H4 (cell line): ENCODE measurements at places on chromosomes 2 and 18.

DNA sequence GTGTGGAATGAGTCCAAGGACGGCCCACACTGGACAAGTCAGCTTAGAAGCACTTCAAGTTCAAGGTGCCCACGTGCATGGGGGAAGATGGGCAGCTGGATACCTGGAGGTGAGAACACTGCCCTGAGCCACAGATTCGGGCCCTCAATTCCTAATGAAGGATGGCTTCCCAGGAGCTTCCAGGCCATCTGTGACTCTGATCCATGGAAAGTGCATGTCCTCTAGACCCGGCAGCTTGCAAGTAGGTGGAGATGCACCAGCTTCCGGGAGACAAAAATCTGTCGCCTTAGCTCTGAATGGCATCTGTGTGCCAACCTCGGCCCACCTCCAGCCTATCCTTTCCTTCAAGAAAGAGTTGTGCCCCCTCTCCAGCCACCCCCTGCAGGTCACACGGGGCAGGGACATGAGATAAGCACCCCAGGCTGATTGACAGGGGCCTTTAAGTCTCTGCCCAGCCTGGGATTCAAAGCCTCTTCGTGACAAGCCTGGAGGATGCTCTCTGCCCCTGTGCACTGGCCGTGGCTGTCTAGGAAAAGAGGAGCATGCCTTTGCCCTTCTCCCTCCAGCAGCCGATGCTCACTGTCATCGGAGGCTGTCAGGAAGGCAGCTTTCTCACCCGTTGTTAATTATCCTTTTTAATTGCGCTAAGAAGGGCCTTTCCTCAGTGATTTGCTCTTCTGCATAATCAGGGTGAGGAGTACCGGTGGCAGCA lies 65.5 kb downstream of the BIN1 start:
- DNase-seq = no peak

DNA sequence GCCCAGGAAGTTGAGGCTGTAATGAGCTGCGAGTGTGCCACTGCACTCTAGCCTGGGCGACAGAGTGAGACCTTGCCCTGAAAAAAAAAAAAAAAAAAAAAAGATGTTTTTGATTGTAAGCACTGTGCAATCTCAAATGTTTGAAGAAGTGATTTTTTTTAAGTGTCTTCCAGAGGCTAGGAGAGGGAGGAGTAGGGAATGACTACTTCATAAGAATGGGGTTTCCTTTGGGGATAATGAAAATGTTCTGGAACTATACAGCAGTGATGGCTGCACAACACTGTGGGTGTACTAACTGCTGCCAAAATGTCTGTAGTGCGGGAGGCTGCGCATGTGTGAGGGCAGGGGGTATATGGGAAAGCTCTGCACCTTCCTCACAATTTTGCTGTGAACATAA lies 83.7 kb downstream of the MCFD2 start:
- DNase-seq = no peak

DNA sequence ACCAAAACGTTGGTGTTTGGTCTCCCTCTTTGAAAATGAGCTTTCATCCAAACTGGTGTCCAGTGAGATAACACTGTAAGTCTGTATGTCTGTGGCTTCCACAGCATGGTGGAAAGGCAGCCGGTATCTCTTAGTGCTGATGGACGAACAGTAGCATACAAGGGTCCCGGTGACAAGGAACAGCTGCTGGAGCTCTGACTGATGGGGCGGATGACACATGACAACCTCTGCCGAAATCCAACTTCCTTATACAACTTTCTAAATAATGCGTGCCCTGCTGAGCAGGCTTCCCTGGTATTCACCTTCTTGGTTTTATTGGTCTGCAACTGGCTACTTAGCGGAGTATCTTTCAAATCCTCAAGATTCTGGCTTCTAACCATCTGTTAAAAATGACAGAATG lies 216.2 kb downstream of the SRBD1 start:
- no peak for DNase-seq

DNA sequence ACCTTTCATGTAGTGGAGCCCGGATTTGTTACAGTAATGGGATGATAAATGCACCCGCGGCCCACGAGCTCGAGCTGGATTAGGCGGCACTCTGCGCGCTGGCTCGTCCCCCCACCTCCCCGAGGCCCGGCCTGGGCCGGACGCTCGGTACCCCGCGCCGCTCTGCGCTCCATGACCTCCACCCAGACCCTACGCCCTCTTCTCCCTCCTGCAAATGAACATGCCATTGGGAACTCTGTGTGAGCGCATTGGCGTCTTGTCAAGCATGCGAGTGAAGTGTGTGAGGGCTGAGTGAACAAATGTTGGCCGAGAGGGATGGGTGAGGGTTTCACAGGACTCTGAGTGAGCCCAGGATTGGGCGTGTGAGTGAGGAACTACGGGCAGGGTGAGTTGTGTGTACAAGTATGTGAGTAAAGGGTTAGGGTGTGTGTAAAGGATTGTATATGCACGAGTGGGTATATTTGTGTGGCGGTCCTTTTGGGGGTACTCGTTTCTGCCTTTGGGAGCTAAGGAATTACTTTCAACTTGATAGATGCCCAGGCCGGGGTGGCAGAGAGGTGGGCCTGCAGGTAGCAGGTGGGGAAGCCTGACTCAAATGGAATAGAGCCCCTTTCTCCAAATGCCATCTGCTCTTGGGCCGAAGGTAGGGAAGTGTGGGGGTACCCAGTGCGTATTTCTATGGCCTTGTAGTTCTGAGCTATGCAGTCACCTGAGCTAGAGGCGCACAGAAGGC lies 2.9 kb upstream of the EN1 start:
- no peak for DNase-seq

DNA sequence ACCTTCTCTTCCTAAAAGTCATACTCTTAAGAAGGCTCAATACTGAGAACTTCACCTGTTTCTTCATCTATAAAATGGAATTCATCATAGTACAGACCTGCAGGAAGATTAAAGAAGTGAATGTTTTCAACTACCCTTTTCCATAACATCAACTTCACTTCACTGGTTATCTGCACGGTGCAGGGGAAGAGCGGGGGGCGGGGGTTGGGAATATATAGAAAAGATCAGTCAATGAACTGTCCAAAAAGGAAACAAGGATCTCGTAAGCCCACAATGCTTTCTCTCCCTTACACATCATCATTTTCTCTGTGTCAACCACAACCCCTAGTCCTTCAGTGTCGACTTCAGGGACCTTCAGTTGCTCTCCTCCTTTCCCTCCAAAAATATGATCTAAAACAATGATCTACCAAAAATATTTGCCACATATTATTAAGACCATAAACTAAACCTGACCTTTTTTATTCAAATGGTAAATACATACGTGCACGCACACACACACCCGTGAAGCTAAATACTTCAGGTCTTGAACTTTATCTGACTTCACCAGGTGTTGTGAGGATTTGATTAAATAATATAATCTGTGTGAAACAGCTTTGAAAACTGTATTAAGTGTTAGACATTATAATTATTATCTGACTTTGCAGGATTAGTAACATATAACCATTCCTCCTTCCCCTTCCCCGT lies 4.9 kb downstream of the MBOAT2 start:
- DNase-seq = no peak

GRCh38 chr2:121501031-121501430 lies 29.6 kb upstream of the RNU4ATAC start:
- peak; percentile 14 for DNase-seq

DNA sequence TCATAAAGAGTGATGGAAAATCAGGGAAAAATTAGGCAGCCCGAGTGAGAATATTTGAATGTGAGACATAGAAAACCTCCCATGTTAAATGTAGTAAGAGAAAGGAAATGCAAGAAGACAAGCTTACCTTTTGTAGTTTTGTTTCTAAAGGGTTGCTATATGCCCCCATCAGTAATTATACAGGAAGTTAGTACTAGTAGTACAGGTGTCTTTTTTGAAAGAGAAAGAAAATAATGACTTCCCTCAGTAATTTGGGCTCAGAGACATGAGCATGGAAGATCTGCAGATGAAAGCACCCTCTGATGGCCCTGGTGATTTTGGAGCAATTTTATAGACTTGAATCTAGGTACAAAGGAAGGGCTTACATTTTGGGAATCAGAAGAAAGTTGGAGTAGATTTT lies 80.8 kb downstream of the RHBDD1 start:
- no peak for DNase-seq

DNA sequence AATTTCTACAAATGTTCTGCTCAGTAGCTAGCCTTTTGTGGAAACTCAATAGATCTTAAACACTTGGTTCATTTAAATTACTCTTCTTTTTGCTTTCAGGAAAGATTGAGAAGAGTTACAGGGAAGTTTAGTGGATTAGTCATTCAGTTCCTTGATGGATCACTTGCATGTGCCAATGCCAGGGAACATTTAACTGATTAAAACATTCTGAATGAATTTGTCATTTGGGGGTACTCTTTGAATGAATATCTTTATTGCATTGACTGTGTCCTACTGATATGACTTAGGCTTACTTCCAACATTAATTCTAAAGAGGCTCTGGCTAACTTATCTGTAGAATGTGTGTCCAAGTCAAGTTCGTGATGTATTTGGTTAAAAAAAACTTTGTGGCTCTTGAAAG lies 199.8 kb downstream of the PLCL1 start:
- no peak for DNase-seq

DNA sequence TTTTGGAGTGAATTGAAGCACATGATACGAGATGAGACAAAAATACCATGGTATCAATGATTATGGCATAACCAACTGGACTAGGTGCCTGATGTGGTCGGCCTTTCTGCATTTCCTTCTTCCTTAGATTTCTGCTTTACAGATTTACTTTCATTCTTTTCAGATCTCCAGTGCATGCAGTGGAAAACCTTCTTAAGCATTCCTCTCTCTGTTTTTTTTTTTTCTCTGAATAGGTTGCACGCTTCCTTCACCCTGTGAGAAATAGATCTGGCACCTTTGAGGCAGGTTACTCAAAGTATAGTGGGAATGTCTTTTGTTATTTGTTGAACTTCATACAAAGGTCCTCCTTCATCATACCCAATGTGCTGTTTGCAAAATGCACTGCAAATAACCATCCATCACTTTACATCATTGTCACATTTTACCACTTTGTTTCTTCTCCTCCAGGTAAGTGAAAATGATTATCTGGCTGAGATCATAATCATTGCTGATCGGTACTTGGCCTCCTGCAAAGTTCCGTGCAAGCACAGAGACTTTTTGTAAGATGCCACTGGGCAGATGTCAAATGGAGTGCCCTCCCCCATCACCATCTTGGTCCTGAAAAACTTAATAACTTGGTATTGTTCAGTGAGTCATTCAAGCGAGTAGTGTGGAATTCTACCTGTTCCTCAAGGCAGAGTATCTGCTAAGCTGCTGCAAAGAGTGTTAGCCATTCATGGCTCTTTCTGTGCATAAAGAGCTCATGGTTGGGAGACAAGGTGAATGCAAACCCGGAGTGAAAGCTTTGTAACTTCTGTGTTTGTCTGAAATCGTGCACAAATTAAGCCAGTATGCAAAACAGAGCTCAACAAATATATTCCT lies 30.0 kb upstream of the KLHL14 start:
- no peak for DNase-seq

GRCh38 chr2:675982-676646 lies 1.1 kb downstream of the TMEM18 start:
- peak; percentile 61 for DNase-seq

- peak; percentile 45 for DNase-seq
Observed at GRCh38 chr2:108215794-108216211, 24.0 kb upstream of the SULT1C3 start.

DNA sequence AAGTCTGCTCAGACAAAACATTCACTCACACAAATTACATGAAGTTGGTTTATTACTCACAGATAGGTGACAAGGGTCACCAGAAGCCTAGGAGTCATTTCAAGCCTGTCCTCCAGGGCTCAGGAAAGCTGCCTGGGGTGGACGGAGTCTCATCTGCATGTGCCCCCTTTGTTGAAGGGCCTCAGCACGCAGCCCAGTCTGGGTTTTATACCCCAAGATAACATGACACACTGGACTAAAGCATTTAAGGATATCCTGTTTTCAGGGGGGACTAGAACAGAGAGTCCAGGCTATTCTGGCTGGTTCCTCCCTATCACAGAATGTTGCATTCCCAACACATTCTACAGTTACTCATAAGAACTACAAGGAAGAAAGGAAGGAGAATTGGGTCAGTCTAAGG lies 164.7 kb downstream of the MREG start:
- no peak for DNase-seq

DNA sequence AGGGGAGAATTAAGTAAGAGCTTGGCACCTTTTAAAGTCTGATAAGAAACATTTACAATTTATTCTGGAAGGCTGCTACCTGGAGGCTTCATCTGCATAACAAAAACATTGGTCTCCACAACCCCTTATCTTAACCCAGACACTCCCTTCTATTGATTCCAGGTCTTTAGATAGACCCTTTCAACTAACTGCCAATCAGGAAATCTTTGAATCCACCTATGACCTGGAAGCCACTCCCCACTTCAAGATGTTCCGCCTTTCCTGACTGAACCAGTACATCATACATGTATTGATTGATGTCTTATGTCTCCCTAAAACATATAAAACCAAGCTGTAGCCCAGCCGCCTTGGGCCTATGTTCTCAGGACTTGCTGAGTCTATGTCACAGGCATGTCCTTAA lies 289.4 kb downstream of the AGPS start:
- DNase-seq = no peak

DNA sequence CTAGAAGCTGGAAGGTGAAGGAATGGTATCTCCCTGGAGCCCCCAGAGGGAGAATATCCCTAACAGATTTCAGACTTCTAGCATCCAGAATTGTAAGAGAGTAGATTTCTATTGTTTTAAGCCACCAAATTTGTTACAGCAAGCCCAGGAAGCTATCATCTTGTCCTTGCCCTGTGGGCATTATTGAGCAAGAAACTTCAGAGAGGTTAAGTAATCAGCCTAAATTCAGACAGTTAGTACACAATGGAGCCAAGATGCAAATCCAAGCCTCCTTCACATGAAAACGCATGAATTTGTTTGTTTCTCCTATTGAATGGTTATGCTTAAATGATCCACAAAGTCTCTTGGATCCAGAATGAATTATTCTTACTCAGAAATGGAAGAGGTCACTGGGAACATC lies 55.2 kb upstream of the TRIB2 start:
- no peak for DNase-seq

- no peak for DNase-seq
Observed at GRCh38 chr18:36459203-36459602, 161.7 kb downstream of the FHOD3 start.

DNA sequence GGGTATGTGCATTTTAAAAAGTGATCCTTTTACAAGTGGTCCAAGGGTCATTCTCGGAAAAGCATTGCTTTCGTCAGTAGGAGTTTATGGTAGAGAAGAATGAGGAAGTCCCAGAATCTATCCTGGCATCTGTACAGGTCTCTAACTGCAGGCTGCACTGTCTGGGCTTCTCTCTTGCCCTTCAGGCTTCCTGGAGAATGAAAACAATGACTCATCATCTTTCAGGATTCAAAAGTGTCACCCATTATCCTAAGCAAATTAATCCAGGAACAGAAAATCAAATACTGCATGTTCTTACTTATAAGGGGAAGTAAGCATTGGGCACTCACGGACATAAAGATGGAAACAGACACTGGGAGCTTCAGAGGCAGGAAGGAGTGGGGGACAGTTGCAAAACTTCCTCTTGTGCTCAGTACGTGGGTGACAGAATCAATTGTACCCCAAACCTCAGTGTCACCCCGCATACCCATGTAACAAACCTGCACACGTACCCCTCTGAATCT lies 60.2 kb upstream of the TXNDC2 start:
- DNase-seq = peak; percentile 82

GRCh38 chr2:204003276-204003990 lies 66.9 kb downstream of the ICOS start:
- DNase-seq = no peak

GRCh38 chr2:217256251-217256650 lies 396.4 kb upstream of the TNP1 start:
- DNase-seq = no peak

GRCh38 chr18:79881695-79882094 lies 69.8 kb downstream of the SLC66A2 start:
- no peak for DNase-seq
